ENCODE measurements at places on chromosomes 16 and 17. TPM values are rescaled to one million over a fixed set of nuclear protein-coding genes. Genes with fewer than 3 reads are reported as not detected.

The AOC3 gene
- 0.11 TPM for total RNA-seq

The ABCA3 gene
- total RNA-seq = 0.89 TPM

The ADAD2 gene
- total RNA-seq = not detected

The CA7 gene
- not detected for total RNA-seq

The CLEC18A gene
- total RNA-seq = 0.22 TPM

The FOXL1 gene
- total RNA-seq = 36.7 TPM

The RBFOX1 gene
- not detected for total RNA-seq

The EVI2B gene
- total RNA-seq = not detected
